ENCODE measurements at places on chromosomes 12 and 14. TPM values are rescaled to one million over a fixed set of nuclear protein-coding genes. Genes with fewer than 3 reads are reported as not detected.

The PIGH gene
- total RNA-seq, result 9.4 TPM

- DNase-seq, result no peak
These were observed 182.2 kb upstream of the CRY1 start for GRCh38 chr12:107275530-107275929.

DNA sequence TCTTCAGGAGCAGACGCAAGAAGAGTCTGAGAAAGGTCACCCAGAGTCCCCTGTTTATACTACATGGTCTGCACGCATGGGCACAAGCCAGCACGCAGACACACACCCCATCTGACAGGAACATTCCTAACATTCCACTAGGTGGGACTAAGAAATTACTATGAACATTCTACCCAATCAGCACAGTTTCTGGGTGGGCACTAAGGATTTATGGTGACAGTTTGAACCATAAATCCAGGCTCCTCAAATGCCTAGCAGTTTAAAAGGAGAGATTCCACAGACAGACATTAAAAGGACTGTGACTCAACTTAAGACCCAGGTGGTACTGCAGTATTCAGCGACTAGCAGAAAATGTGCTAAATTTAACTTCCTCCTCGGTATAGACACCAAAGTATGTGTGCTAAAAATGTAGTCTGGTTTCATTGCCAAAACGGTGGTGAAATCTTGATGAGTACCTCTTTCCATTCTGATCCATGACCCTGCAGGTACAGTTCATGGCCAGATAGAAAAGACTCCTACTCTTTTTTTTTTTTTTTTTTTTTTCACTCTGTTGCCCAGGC, 16.2 kb downstream of the ABHD4 start:
- DNase-seq, result peak; percentile 96

GRCh38 chr14:37172936-37173614, 669 bp upstream of the SLC25A21 start:
- DNase-seq, result no peak

- peak; percentile 35 for DNase-seq
These were observed 1.0 kb downstream of the HIP1R start for GRCh38 chr12:122836027-122836921.

DNA sequence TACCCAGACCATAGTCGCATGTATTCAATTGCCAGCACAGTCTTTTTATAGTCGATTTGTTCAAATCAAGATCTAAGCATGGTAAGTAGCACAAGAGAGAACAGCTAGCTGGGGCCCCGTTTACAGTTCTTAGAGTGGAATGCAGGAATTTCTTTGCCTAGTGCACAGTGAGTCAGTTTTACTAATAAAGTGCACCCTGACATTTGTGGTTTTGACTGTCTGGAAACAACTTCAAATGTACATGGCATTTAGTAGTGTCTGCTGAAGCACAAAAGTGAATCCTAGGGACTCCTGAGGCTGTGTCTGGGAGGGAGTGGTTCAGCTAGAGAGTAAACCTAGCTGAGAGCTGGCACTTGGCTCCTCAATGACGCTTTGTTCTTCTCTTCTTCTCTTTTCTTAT, 64.9 kb downstream of the TMX1 start:
- DNase-seq, result no peak

GRCh38 chr14:71309756-71310155, 402.5 kb downstream of the PCNX1 start:
- no peak for DNase-seq

Data from lung microvascular endothelial cell (primary cell).